ENCODE measurements at places on chromosomes 5 and 9.

GRCh38 chr5:53126521-53126920 is 17.0 kb upstream of the MOCS2 start:
- no peak for DNase-seq

DNA sequence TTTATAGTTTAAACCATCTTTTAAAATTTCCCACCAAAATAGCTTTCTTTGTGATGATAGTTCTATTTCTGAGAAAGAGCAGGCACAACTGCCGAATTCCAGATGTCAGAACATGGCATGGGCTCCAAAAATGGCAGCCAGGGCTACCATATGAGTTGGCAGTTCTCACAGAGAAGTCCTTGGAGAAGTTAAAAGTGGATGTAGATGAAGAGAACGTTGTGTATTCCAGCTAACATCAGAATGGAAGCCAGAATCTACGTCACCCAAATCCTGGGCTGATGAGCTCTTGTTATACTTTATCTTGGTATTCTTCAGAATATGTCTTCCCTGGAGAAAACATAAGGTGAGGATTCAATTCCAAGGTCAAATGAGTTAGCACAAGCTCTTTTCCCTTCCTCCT is 66.9 kb upstream of the BASP1 start:
- no peak for DNase-seq

DNA sequence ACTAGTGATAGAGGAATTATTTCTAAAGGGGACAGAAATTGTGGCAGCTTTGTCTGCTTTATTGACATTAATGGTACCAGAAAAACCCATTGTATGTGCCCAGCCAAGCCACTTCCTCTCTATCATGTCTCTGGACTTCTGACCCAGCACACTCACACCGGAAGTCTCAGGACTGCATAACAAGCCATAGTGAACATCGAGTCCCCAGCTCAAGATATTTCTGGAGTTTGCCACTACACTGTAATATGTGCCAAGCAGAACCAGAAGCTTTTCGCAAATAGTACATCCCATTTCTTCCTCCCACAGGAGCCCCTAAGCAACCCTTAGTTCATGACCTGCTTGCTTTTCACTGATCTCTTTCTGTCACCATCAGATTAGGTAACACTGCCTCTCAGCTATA is 187.4 kb upstream of the GHR start:
- no peak for DNase-seq

DNA sequence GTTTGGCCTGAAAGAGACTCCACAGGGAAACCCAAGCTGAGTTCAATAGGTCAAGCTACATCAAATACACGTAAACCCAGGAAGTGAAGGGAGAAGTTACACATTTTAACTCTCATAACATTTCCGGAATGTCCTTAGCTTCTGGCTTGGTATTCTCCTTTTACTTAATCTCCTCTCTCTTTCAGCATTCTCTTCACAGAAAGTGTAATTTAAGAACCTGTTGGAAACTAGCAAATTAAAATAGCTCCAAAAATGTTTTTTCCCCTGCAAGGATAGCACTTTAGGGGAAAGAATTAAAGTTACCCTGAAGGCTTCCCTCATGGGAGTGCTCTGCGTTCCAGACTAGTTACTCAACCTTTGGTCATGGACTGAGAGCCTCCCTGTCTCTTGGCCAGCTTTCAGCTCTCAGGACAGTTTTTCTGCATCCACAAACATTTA is 292.7 kb upstream of the TARS1 start:
- DNase-seq = no peak

- no peak for DNase-seq
Measured at GRCh38 chr5:138962614-138963370, 87.7 kb upstream of the LRRTM2 start.
